ENCODE measurements at places on chromosomes 6 and 20.

DNA sequence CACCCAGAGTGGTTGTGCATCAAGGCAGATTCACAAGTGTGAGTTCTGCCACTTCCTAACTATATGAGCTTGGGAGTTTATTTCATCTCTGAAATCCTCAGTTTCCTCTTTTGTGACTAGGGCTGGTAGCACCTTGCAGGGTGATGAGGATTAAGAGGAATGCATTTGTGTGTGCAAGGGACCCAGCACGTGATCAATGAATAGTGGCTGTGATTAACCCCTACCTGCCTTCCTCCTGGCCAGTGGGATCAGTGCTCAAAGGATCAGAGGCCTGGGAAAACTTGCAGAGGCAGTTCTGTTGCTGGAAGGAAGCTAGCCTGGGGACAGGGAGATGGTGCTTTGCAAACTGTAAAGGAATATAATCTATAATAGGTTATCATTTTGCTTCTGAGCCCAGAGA, 7.3 kb downstream of the SDC4 start:
- no peak for DNase-seq

- DNase-seq = no peak
Measured at GRCh38 chr6:36130667-36131510, 576 bp downstream of the MAPK13 start.

DNA sequence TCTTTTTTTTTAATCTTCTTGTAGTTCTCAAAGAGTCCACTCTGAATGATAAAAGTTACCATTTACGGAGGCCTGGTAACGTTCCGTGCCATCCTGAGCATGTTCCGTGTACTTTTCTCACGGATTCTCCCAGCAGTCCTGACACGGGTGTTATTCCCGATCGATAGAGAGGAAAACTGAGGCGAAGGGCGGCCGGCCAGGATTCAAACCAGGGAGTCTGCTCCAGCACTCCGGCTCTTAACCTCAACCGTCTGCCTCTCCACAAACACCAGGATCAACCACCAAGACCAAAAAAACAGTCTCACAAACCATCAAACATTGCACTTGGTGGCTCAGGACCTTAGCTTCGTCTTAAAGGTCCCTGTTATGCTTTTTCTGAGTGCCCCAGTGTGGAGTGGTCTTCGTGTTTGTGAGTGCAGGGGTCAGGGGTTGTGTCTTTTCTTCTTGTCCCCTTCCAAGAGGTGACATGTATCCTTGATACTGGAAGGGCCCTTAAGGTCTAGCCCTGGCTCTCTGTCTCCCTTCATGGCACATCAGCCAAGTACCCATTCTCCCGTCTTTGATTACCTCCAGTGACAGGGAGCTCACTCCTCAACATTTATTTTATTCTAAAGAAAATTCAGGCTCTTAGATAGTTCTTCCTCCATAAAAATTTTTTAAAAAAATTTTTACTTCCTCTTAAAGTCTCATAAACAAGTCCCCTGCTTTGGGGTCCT, 35.1 kb downstream of the SRC start:
- DNase-seq = no peak

DNA sequence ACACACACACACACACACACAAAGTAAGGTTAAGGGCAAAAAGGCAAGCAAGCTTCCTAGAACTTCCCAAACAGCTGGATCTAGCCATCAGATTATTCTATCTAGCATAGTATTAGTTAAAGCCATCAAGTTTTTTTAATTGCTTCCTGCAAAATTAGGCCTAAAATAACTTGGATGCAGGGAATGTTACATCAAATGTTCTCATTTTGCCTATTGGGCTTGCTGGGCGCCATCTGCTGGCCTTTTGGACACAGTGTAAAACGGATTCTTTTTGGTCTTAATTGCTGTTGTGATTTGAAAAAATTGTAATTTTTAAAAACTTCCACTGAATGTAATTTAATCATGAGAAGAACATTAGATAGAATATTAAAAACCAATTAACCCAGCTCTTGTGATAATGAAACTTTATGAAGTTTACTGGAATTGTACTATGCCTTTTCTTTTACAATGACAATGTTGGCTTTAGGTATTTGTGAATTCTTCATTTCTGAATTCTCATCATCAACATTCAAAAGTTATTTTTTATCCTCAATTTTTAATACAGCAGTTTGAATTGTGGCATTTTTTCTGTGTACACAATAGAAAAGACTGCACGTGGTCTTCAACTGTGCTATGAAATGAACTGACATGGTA, 6.8 kb downstream of the MKKS start:
- no peak for DNase-seq

- no peak for DNase-seq
Measured at GRCh38 chr20:39289831-39290230, 327.7 kb downstream of the DHX35 start.
